ENCODE measurements at places on chromosomes 5 and 9.

DNA sequence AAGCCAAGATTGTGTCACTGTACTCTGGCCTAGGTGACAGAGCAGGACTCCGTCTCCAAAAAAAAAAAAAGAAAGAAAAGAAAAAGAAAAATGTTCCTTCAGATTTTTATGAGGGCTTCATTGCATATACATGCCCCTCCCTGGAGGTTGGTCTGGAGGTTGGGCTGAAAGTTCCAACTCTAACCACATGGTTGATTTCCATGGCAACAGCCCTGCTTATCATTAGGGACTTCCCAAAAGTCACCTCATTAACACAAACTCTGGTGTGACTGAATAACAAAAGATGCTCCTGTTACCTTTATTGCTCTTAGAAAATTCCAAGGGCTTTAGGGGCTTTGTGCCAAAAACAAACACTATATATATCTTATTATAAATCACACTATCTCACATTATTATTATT, 113.8 kb downstream of the TMC1 start:
- no peak for DNase-seq

GRCh38 chr5:95102080-95102479, 182.8 kb downstream of the MCTP1 start:
- DNase-seq = peak; percentile 57

DNA sequence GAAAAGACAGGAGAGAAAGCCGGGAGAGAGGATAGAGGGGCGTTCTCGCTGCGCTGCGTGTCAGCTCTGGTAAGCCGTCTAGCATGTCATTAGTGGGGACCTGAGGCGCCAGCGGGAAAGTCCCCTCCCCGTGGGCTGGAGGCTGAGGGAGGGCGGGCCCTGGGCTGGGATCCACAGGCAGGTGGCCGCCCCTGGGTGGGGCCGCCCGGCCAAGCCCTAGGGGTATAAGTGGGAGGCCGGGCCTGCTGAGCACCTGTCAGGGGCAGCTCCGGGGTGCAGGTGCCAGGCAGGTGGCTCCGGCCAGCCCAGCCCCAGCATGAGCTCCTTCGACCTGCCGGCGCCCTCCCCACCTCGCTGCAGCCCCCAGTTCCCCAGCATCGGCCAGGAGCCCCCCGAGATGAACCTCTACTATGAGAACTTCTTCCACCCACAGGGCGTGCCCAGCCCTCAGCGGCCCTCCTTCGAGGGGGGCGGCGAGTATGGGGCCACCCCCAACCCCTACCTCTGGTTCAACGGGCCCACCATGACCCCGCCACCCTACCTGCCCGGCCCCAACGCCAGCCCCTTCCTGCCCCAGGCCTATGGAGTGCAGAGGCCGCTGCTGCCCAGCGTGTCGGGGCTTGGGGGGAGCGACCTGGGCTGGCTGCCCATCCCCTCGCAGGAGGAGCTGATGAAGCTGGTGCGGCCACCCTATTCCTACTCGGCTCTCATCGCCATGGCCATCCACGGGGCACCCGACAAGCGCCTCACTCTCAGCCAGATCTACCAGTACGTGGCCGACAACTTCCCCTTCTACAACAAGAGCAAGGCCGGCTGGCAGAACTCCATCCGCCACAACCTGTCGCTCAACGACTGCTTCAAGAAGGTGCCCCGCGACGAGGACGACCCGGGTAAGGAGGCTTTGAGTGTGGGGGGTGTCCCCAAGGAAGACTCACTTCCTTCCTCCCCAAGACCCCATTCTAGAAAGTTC, at the start of gene FOXI1:
TSS of gene FOXI1 (plus strand) at position 256 of the 970 bp plus-strand sequence. CDS start at position 317, 61 bp downstream.
- peak; percentile 6 for DNase-seq

DNA sequence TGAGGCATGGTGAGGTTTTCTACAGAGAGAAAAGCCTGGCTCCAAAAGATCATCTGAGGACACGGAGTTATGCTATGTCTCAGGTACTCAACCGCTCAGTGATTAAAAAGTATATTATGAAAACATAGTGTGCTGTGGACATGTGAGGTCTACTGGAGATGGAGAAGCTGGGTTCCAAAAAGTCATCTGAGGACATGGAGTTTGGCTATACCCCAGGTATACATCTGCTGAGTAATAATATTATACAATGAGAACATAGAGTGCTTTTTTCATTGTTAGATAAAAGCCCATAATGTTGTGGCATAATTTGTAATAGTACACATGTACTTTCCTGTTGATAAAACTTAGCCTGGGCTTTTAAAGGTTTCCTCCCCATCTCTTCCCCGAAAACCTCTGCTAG, 70.7 kb upstream of the SHISAL2B start:
- DNase-seq = no peak

DNA sequence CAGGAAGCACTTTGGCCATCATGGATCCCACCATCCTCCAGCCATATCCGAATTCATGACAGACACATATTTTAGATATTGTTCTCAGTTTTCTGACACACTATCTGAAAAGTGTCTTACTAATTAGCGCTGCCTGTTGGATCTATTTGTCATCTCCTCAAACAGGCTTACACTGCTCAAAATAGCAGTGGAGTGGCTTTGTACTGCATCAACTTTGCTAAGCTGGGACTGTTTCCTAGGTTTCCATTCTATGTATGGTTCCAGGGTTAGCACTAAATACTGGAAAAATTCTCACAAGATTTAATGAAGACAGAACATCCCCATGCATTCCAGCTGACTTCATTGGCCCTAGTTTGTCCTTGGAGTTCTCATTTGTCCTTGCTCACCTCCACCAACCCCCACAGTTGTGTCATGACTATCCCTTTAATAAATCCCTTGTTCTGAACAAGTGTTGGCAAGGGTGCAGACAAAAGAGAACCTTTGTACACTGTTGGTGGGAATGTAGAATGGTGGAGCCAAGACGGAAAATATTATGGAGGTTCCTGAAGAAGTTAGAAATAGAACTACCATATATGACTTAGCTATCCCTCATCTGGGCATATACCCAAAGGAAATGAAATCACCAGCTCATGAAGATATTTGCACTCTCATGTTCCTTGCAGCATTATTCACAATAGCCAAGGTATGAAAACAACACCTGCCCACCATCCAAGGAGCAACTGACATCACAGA, 136.5 kb upstream of the RAI14 start:
- DNase-seq = no peak

DNA sequence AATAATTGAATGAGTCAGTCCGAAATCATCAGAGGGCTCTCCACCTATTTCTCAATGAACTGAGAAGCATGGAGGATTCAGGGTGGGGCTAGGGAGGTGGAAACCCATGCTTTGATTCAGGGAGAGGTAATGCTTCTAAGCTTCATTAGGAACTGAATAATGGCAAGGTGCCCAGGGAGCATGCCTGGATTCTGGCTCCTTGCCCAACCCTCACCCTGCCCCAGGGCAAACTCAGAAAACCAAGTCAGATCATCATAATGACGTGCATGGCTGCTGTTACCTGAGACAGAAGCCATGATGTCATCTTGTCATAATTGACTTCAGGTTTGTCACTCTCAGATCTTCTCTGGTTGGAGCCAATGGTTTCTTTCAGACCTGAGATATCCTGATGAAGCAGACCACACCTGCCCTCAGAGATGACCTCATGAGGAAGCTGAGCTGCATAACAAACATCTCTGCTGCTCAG, 199.6 kb downstream of the SYK start:
- no peak for DNase-seq

DNA sequence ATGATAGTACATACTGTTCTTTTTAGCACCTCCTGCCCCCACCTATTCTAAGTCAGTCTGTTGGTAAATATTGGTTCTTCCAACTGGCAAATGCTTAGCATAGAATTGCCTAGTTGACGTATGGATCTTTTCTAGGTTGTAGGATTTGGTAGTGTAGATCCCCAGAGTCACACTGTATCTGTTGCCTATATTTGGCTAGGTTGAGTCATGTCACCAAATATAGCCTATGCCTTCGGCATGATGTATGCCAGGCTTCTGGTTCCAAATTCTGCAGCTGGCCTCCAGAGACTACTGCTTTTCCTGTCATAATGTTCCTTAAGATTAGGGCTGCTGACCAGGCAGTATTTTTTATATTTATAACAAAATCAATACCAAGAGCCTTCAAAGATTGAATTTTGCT, 38.2 kb downstream of the CPEB4 start:
- no peak for DNase-seq

- DNase-seq = peak; percentile 15
These were observed 64.8 kb downstream of the ATP10B start for GRCh38 chr5:160787240-160787639.

- DNase-seq = peak; percentile 33
These were observed 5.4 kb upstream of the FOXI1 start for GRCh38 chr5:170100066-170100943.

GRCh38 chr9:6834306-6834705, 76.5 kb downstream of the KDM4C start:
- no peak for DNase-seq

DNA sequence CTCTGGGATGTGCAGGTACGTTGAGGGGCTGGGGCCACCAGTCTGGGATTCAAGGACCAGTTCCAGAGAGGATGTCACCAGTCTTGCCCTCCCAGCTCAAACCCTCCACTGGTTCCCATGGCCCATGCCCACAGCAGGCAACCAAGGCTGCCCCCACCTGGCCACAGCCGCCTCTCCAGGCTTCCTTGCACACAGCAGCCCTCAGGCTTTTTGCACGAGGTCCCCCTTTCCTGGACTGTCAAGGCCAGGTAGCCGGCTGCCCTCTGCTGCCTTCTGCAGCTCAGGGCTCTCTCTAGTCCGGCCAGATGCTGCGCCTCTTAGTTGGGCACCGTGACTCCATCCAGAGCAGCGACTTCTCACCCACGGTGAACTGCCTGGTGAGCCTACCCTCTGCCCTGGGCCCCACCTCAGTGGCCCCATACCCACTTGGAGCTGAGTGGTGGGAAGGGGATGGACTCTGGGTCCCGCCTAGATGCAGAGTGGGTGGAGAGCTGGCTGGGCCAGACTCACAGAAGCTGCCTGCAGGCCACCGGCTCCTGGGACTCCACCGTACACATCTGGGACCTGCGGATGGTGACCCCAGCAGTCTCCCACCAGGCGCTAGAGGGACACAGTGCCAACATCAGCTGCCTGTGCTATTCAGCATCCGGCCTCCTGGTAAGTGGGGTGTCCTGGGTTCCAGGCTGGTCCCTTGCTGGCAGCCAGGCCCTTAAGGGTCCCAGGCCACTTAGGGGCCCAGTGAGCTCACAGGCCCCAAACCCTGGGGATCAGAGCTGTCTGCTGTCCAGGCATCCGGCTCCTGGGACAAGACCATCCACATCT, 2.9 kb downstream of the WDR38 start:
- no peak for DNase-seq

DNA sequence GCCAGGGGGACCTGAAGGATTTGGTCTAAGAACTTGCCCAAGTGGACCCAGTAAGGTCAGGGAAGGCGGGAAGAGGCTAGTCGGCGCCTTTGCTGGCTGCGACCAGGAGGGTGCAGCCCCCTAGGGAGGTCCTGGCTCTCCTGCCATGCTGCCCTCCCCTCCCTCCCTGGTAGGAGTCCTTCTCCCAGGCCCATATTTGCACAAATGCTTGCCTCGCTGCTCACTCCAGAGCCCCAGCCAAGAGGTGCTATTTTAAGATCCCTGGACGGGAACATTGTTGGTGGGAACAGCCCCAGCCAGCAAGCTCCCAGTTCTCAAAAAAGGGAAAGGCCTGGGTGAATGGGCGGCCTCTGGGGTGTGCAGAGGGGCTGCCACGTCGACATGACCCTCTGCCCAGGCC, 4.3 kb upstream of the IL17B start:
- no peak for DNase-seq

GRCh38 chr9:137550231-137550621, at the start of gene PNPLA7:
TSS of gene PNPLA7 (minus strand) at chr9:137550402. CDS start at chr9:137550197, 205 bp downstream.
- peak; percentile 47 for DNase-seq

DNA sequence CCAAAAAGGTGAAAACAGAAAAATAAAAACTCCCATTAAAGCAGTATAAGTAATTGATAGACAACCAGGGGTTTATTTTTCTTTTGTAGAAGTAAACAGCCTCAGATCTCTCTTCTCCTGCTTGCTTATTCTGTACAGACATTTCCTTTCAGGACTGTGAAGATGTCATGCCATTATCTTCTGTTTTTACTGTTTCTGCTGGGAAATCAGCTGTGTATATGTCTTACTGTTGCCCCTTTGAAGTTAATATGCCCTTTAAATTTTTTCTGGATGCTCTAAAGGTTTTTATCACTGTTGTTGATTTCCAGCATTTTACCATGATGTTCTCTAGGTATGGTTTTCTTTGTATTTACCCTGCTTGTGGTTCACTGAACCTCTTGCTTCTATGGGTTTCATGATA, 199.5 kb downstream of the NXNL2 start:
- DNase-seq = no peak

GRCh38 chr9:11023201-11023600, 410.4 kb upstream of the PTPRD start:
- no peak for DNase-seq

GRCh38 chr5:65840071-65840470, 86.3 kb upstream of the ERBIN start:
- DNase-seq = no peak

- no peak for DNase-seq
These were observed 45.7 kb upstream of the SPATA31C2 start for GRCh38 chr9:88183798-88184495.

DNA sequence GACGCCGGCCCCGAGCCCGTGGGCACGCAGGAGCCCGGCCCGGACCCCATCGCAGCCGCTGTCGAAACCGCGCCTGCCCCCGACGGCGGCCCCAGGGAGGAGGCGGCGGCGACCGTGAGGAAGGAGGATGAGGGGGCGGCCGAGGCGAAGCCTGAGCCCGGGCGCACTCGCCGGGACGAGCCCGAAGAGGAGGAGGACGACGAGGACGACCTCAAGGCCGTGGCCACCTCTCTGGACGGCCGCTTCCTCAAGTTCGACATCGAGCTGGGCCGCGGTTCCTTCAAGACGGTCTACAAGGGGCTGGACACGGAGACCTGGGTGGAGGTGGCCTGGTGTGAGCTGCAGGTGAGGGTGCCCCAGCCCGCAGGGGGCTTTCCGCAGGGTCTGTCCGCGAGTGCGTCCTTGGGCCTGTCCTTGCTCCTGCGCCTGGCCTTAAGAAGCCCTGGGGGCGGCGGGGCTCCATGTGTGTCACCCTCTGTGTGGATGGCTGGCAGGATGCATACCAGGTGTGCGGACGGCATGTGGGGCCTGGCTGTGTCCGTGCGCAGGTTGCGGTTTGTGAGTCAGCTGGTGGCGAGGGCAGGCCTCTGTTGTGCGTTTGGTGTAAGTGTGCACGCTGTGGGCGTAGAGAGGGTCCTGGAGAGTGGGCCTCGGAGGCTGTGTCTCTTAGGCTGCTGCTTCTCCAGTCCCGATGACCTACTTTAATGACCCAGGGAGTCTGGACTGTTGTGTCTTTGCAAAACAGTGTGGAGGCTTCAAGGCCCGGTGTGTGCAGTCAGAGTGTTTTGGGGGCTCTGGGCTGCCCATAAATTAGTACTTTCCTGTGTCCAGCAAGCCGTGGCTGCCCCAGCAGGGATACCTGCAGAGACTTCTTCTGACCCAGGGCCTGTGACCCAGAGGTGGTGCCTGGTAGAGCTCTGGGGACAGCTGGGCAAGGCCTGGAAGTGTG, 1.6 kb downstream of the WNK2 start:
- no peak for DNase-seq

- no peak for DNase-seq
These were observed 369.0 kb downstream of the ARHGEF28 start for GRCh38 chr5:73994963-73995362.

GRCh38 chr5:53944981-53945380, 365.4 kb downstream of the ARL15 start:
- DNase-seq = no peak
